T-cell (primary cell): ENCODE measurements at places on chromosomes 11 and 22.
A peak's percentile ranks its signal among the peaks of the same experiment; 100 is the strongest.

GRCh38 chr11:79122759-79123158 is 318.1 kb downstream of the TENM4 start:
- no peak for DNase-seq
- H3K4me3 ChIP-seq, result no peak overlapping the region
- H3K4me1 ChIP-seq, result no peaks in the 10 kb centered on the region
- no peaks in the 10 kb centered on the region for H3K27me3 ChIP-seq
- no peaks in the 10 kb centered on the region for H3K36me3 ChIP-seq

- no peaks in the 10 kb centered on the region for H3K36me3 ChIP-seq
- H3K4me3 ChIP-seq, result no peak overlapping the region
- H3K4me1 ChIP-seq, result no peaks in the 10 kb centered on the region
- H3K27me3 ChIP-seq, result no peaks in the 10 kb centered on the region
- no peak overlapping the region for H3K27ac ChIP-seq
- no peak for DNase-seq
These were observed 455.8 kb downstream of the MIAT start for GRCh38 chr22:27113211-27113635.

- DNase-seq, result no peak
- no peaks in the 10 kb centered on the region for H3K36me3 ChIP-seq
- no peaks in the 10 kb centered on the region for H3K4me1 ChIP-seq
These were observed 90.6 kb downstream of the CELSR1 start for GRCh38 chr22:46446799-46447198.

DNA sequence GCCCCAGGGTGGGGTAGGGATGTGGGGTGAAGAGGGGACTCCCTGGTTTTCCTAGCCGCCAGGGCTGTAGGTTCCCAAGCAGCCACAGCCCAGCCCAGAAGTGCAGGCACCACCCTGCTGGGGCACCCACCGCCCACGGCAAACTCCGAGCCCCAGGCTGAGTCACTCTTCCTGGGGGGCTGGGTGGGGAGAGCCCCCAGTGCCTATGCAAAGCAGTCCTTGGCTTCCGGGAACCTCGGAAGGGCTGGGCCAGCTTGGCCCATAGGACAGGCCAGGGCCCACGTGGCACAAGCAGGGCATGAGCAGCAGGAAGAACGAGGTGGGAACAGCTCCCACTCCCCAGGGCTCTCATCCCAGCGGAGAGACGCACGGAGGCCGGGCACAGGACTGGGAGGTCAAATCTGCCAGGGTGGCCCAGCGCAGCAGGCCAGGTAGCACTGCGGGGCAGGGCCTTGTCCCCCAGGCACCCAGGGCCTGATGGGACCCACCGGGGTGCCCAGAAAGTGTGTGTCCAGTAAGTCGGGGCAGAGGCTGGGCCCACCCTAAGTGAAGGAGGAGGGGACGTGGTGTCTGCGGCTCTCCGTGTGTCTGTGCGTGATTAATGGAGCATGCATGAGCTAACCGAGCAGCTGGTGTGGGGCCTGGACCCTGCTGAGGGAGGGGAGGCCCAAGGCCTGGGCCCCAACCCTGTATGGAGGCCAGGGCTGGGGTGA is 4.6 kb upstream of the IL17REL start:
- peak overlapping the region; percentile 66 for H3K27ac ChIP-seq
- no peak for DNase-seq
- H3K4me3 ChIP-seq, result no peak overlapping the region
- H3K4me1 ChIP-seq, result peaks cover 6% of the 10 kb centered on the region

DNA sequence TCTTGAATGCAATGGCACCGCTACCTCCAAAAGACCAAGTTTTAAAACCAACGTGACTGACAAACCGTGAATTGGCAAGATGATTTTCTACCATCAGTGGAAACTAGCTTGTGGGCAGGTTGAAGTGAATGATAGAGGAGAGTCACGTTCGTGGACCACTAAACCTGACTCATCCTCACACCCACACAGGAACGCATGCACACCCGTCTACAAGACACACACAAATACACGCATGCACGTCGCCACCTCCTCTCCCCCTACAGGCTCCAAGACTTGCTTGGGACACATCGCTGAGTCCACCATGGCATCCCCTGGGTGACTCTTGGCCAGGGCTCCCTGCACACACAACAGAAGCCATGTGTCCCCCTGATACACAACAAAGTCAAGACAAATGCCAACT is 14.4 kb downstream of the TMPRSS6 start:
- DNase-seq, result no peak
- H3K27ac ChIP-seq, result no peak overlapping the region
- H3K36me3 ChIP-seq, result no peaks in the 10 kb centered on the region

- DNase-seq, result no peak
- H3K4me1 ChIP-seq, result peaks cover 27% of the 10 kb centered on the region
- peaks cover 50% of the 10 kb centered on the region for H3K36me3 ChIP-seq
- H3K4me3 ChIP-seq, result no peak overlapping the region
- no peaks in the 10 kb centered on the region for H3K27me3 ChIP-seq
These were observed 1.8 kb downstream of the ARHGAP1 start for GRCh38 chr11:46698597-46698996.

GRCh38 chr11:44797886-44798606 is 71.3 kb downstream of the TSPAN18 start:
- no peak overlapping the region for H3K4me3 ChIP-seq
- no peaks in the 10 kb centered on the region for H3K4me1 ChIP-seq
- H3K27me3 ChIP-seq, result peaks cover 14% of the 10 kb centered on the region
- no peak overlapping the region for H3K27ac ChIP-seq
- no peaks in the 10 kb centered on the region for H3K36me3 ChIP-seq

GRCh38 chr11:70861559-70861958 is 390.8 kb downstream of the SHANK2 start:
- H3K27ac ChIP-seq, result no peak overlapping the region
- peaks cover 9% of the 10 kb centered on the region for H3K27me3 ChIP-seq
- no peak overlapping the region for H3K4me3 ChIP-seq
- no peak for DNase-seq
- H3K36me3 ChIP-seq, result no peaks in the 10 kb centered on the region

GRCh38 chr11:47376525-47377371 is 1.6 kb downstream of the SPI1 start:
- H3K27ac ChIP-seq, result no peak overlapping the region
- H3K4me1 ChIP-seq, result no peaks in the 10 kb centered on the region
- DNase-seq, result no peak
- H3K27me3 ChIP-seq, result no peaks in the 10 kb centered on the region
- H3K36me3 ChIP-seq, result no peaks in the 10 kb centered on the region
- H3K4me3 ChIP-seq, result no peak overlapping the region

- H3K27ac ChIP-seq, result no peak overlapping the region
- H3K4me3 ChIP-seq, result no peak overlapping the region
- H3K36me3 ChIP-seq, result no peaks in the 10 kb centered on the region
- no peaks in the 10 kb centered on the region for H3K4me1 ChIP-seq
- no peaks in the 10 kb centered on the region for H3K27me3 ChIP-seq
- no peak for DNase-seq
These were observed 40.2 kb upstream of the MTNR1B start for GRCh38 chr11:92929246-92929645.

DNA sequence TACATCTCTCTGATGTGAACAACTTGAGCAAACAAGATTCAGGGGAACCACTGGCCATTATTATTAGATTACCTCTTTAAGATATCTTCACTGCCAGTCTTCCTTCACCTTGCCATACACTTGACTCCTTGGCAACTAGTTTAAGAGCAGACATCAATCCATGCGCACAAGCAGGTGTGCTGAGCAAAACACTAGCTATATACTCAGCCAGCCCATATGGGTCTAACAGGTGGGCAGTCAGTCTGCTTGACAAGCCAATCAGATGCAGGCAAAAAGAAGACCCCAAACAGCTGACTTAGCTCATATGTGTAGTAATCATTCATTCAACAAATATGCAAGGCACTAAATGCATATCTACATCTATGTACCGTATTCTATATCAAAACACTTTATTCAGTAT is 101.2 kb downstream of the SIK3 start:
- no peak for DNase-seq
- no peaks in the 10 kb centered on the region for H3K36me3 ChIP-seq
- no peak overlapping the region for H3K4me3 ChIP-seq
- H3K27ac ChIP-seq, result no peak overlapping the region

- no peaks in the 10 kb centered on the region for H3K36me3 ChIP-seq
- peaks cover 46% of the 10 kb centered on the region for H3K4me1 ChIP-seq
- H3K27ac ChIP-seq, result peak overlapping the region; percentile 80
- no peaks in the 10 kb centered on the region for H3K27me3 ChIP-seq
- DNase-seq, result no peak
These were observed 734 bp upstream of the TMEM123 start for GRCh38 chr11:102453302-102453695.

- no peak for DNase-seq
- H3K36me3 ChIP-seq, result no peaks in the 10 kb centered on the region
- H3K4me1 ChIP-seq, result no peaks in the 10 kb centered on the region
- H3K4me3 ChIP-seq, result no peak overlapping the region
- no peak overlapping the region for H3K27ac ChIP-seq
- H3K27me3 ChIP-seq, result peaks cover 5% of the 10 kb centered on the region
These were observed 82.7 kb downstream of the RASSF10 start for GRCh38 chr11:13091804-13092203.

GRCh38 chr11:27218421-27219038 is 144.5 kb downstream of the CCDC34 start:
- no peak overlapping the region for H3K4me3 ChIP-seq
- no peaks in the 10 kb centered on the region for H3K36me3 ChIP-seq
- no peak overlapping the region for H3K27ac ChIP-seq
- no peaks in the 10 kb centered on the region for H3K4me1 ChIP-seq

DNA sequence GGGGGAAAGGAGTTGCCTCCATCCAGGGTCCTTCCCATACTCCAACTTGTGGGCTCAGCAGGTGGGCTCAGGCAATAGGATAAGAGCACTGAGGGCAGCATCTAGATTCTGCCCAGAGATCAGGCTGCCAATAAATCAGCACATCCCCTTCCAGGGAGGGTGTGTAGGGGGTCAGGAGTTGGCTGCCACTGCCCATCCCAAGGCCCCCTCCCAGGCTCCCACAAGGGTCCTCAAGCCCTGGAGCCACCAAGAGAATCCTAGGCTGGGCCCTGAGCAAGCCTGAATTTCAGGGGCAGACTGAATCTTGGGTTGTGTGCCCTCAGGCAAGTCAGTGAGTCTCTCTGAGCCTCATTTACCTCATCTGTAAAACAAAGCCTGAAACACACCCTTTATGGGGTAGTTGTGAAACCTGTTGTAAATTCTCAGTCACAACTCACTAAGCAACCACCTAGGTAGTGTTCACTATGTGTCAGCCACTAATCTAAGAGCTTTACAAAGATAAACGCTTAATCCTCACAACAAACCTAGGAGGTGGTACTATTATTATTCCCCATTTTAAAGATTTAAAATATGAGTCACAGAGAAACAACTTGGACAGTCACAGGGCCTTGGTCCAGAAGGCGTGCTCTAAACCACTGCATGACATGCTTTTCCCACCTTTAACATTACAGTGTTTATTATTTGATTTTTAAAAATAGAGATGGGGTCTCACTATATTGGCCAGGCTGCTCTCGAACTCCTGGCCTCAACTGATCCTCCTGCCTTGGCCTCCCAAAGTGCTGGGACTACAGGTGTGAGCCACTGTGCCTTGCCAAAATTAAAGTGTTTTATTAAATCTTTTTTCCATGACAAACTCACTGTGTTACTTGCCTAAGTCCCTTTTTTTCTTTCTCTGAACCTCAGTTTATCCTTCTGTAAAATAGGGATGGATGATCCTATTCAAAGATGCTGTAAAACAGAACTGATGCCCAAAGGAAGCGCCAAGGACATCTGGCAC is 36.2 kb downstream of the LMO1 start:
- no peak overlapping the region for H3K27ac ChIP-seq
- H3K27me3 ChIP-seq, result no peaks in the 10 kb centered on the region
- peaks cover 4% of the 10 kb centered on the region for H3K4me1 ChIP-seq
- no peak overlapping the region for H3K4me3 ChIP-seq
- H3K36me3 ChIP-seq, result no peaks in the 10 kb centered on the region
- DNase-seq, result no peak

DNA sequence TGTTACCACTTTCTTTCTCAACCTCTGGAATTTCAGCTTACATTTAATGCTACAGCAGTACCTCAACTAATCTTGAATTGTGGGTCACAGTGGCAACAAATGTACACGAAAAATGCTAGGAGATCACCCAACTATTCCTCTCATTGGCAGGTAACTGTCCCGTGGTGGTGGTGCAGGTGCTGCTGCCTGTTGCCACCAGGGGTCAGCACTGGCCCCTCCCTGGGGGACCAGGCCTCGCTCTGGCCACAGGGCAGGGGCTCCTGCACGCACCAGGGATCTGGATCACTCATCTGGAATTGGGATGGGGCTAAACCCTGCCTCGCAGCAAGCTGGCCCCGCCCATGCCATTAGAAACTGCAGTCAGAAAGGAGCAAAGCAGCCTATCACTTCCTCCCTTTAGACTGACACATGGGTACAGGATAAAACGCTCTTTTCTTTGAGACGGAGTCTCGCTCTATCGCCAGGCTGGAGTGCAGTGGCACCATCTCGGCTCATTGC is 6.9 kb upstream of the POLDIP3 start:
- H3K4me1 ChIP-seq, result no peaks in the 10 kb centered on the region
- peak; percentile 33 for DNase-seq
- H3K27me3 ChIP-seq, result no peaks in the 10 kb centered on the region
- H3K4me3 ChIP-seq, result no peak overlapping the region

DNA sequence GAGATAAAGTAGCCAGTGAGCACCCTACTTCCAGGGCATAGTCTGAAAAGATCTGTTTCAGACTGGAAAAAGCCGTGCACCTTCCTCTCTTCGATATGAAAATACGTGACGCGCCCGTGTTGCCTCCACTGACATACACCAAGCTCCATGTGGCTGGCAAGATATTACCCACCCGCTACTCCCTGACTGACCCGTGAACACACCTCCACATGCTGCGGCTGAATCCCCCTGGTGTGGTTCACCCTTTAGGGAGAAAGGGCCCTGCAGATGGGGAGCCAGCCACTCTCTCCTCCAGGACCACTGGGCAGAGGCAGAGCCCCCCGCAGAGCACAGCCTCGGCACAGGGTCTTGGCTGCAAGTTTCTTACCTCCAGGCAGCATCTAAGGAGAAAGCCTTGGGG is 245.0 kb downstream of the BRD1 start:
- H3K36me3 ChIP-seq, result no peaks in the 10 kb centered on the region
- H3K4me1 ChIP-seq, result no peaks in the 10 kb centered on the region
- no peaks in the 10 kb centered on the region for H3K27me3 ChIP-seq
- no peak overlapping the region for H3K27ac ChIP-seq
- no peak overlapping the region for H3K4me3 ChIP-seq
